ENCODE measurements at places on chromosomes 6 and 20.

GRCh38 chr20:16001286-16001685 lies 572.0 kb downstream of the KIF16B start:
- no peak for DNase-seq

- DNase-seq, result no peak
These were observed 1.9 kb downstream of the HLA-DPA1 start for GRCh38 chr6:33071569-33071968.

- DNase-seq, result no peak
These were observed 6.8 kb upstream of the BTN1A1 start for GRCh38 chr6:26493258-26493657.

GRCh38 chr6:54236984-54237383 lies 71.3 kb upstream of the TINAG start:
- no peak for DNase-seq

GRCh38 chr20:50360218-50360672 lies 149.9 kb upstream of the PTPN1 start:
- no peak for DNase-seq

- DNase-seq, result no peak
These were observed 104.9 kb downstream of the SLX4IP start for GRCh38 chr20:10539818-10540553.

GRCh38 chr20:638579-638978 lies 14.4 kb downstream of the SRXN1 start:
- DNase-seq, result no peak

GRCh38 chr6:26322645-26323482 lies 42.1 kb upstream of the BTN3A2 start:
- DNase-seq, result peak; percentile 74

GRCh38 chr20:14449323-14449722 lies 111.9 kb upstream of the FLRT3 start:
- DNase-seq, result no peak

GRCh38 chr6:107490566-107491137 lies 735 bp downstream of the SOBP start:
- DNase-seq, result peak; percentile 6

- no peak for DNase-seq
These were observed 12.3 kb downstream of the DYNLT2 start for GRCh38 chr6:169738976-169739529.

Data from activated naive CD4-positive, alpha-beta T cell treated with anti-CD3 and anti-CD28 coated beads for 36 hours (primary cell).